ENCODE measurements at places on chromosomes 13 and 19. TPM values are rescaled to one million over a fixed set of nuclear protein-coding genes. Genes with fewer than 3 reads are reported as not detected.

- DNase-seq, result no peak
These were observed 68.5 kb upstream of the GPR183 start for GRCh38 chr13:99375738-99376080.

The GNG7 gene
- total RNA-seq, result 1.8 TPM

GRCh38 chr13:101291206-101291605 is 125.1 kb downstream of the NALCN start:
- no peak for DNase-seq

GRCh38 chr19:30340771-30341561 is 31.2 kb upstream of the ZNF536 start:
- no peak for DNase-seq

GRCh38 chr19:681029-682019 is 5.1 kb downstream of the FSTL3 start:
- no peak for DNase-seq

The IPO5 gene
- 170 TPM for total RNA-seq

The ELF1 gene
- 87.4 TPM for total RNA-seq

DNA sequence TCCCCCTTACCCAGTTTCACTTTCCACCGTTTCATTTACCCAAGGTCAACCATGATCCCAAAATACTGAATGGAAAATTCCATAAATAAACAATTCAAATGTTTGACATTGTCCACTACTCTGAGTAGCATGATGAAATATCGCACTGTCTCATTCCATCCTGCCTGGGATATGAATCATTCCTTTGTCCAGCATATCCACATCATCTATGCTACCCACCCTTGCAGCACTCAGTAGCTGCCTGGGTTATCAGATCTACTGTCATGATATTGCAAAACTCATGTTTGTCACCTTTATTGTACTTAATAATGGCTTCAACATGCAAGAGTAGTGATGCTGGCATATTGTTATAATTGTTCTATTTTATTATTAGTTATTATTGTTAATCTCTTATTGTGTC is 263.9 kb upstream of the NBEA start:
- no peak for DNase-seq

GRCh38 chr19:6958791-6959190 is 62.4 kb downstream of the MBD3L2B start:
- DNase-seq, result no peak

GRCh38 chr19:48190288-48190884 is 19.9 kb downstream of the ZSWIM9 start:
- no peak for DNase-seq

The TBXA2R gene
- total RNA-seq, result 0.84 TPM

Measured in omental fat pad (tissue), 4 donors.